ENCODE measurements at places on chromosomes 4 and X. TPM values are rescaled to one million over a fixed set of nuclear protein-coding genes. Genes with fewer than 3 reads are reported as not detected.

DNA sequence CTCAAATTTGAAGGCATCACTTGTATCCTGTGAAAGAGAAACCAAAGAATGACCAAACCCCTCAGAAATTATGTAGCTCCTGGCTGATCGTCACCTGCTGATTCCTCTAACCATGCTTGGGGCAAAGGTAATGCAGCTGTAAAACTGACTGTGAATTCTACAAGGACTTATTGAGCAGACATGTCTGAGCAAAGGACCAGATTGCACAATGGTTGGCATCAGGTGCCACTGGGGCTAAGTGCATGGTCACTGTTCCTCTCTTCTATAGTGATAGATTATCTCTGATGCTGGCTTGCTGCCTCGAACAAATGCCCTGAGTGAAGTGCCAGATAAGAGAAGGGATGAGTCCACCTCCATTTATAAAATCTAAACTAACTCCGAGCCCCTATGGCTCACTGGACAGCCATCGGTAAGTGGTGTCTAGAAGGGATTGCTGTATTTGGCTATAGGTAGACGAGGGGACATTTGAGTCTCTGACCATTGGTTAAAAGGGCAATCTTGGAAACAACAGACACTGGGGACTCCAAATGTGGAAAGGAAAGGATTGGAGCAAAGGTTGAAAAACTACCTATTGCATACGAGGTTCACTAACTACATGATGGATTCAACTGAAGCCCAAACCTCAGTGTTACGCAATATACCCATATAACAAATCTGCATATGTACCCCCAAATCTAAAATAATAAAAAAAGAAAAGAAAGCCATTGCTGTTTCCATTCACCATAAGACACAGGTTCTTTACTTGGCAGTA, 110.7 kb upstream of the IGSF1 start:
- DNase-seq = no peak

- peak; percentile 64 for DNase-seq
Observed at GRCh38 chrX:149962859-149963757, 24.8 kb upstream of the EOLA2 start.

GRCh38 chr4:186953599-186954260, 230.1 kb upstream of the FAT1 start:
- DNase-seq = no peak

DNA sequence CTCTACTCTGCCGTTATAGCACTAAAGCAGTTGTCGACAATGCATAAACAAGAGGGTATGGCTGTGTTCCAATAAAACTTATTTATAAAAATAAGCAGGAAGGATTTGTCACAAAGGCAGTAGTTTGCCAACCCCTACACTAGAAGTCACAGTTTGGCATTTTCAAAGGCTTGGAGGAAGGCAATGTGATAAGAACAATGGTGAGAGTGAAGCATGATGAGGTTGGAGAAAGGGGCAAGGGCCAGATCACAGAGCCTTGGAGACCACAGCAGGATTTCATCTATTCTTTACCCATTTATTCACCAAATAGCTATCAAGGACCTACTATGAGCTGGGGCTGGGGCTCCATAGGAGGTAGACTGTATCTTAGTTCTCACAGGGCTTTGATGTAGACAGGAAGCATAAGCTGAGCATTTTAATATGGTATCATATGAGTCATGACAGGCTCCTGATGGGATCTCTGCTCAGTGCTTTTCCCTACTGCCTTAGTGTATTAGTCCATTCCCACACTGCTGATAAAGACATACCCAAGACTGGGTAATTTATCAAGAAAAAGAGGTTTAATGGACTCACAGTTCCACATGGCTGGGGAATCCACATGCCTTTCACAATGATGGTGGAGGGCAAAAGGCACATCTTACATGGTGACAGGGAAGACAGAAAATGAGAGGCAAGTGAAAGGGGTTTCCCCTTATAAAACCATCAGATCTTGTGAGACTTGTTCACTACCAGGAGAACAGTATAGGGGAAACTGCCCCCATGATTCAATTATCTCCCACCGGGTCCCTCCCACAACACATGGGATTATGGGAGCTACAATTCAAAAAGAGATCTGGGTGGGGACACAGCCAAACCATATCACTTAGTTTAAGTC, 58.9 kb downstream of the PPM1K start:
- peak; percentile 52 for DNase-seq

RHOXF2 gene
- total RNA-seq = not detected

CLDN34 gene
- not detected for total RNA-seq

STS gene
- 1.9 TPM for total RNA-seq

RAB28 gene
- total RNA-seq = 26.5 TPM
